ENCODE measurements at places on chromosomes 1 and 21. TPM values are rescaled to one million over a fixed set of nuclear protein-coding genes. Genes with fewer than 3 reads are reported as not detected.

DNA sequence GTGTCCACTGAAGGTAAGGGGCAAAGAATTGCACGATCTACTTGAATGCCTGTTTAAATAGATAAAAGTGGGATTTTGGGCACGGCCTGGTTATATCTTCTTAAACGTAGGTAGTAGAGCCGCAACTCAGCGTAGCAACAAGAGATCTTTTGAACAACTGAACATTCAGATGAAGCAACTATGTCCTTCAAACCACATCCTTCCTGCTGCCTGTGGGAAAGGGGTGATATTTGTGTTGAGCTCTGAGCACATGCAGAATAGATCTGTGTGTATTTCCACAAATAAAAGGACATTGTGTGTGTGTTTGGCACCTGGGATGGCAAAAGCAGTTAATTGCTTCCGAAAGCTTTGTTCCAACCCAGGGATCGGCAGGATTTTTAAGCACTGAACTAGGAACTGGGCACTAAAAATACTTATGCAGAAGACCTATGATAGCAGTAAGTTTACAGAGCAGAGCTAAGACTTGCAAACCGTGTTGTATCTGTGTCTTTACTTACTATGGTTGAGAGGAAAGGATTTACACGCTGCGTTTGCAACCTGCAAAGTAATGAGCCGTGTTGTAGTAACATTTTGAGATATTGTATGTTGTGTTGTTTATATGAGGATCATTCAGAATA is 333.4 kb downstream of the CHRM3 start:
- no peak for DNase-seq
- no peaks in the 10 kb centered on the region for H3K27me3 ChIP-seq
- H3K36me3 ChIP-seq, result no peaks in the 10 kb centered on the region
- no peak overlapping the region for H3K4me3 ChIP-seq
- no peaks in the 10 kb centered on the region for H3K4me1 ChIP-seq

DNA sequence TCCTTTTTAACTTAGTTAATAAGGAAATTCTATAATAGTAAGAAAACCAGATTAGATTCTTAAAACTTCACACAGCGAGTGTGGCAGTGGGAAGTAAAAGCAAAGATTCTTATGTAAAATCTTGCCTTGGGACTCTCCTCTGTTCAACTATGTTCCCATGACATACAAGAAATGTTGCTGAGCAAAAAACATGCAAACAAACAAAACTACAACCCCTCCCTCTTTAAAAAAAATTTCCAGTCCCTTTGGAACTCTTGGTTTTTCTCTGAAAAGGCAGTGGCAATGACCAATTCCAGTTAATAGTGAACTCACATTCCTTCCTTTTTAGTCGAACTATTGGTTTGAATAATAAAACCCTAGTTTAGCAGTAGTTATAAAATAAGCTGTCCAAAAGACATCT is 453.1 kb upstream of the ZRANB2 start:
- H3K36me3 ChIP-seq, result no peaks in the 10 kb centered on the region
- H3K27me3 ChIP-seq, result no peaks in the 10 kb centered on the region
- no peak overlapping the region for H3K4me3 ChIP-seq
- no peak overlapping the region for H3K27ac ChIP-seq
- DNase-seq, result no peak

DNA sequence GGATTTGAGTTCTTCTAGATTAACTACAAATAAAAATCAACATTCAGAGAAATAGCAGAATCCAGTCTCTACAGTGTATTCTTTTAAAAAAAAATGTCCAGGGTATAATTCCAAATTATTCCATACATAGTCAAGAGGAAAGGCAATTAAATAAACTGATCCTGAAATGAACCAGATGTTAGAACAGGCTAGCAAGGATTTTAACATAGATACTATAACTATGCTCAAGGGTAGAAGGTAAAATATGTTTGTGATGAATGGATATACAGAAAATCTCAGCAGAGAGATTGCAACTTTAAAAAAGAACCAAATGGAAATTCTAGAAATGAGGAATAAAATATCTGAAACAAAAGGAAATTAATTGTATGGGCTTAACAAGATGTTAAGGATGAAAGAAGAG is 32.4 kb downstream of the CYYR1 start:
- no peak overlapping the region for H3K27ac ChIP-seq
- no peak for DNase-seq
- no peaks in the 10 kb centered on the region for H3K27me3 ChIP-seq
- H3K4me1 ChIP-seq, result no peaks in the 10 kb centered on the region
- H3K36me3 ChIP-seq, result no peaks in the 10 kb centered on the region
- no peak overlapping the region for H3K4me3 ChIP-seq

DNA sequence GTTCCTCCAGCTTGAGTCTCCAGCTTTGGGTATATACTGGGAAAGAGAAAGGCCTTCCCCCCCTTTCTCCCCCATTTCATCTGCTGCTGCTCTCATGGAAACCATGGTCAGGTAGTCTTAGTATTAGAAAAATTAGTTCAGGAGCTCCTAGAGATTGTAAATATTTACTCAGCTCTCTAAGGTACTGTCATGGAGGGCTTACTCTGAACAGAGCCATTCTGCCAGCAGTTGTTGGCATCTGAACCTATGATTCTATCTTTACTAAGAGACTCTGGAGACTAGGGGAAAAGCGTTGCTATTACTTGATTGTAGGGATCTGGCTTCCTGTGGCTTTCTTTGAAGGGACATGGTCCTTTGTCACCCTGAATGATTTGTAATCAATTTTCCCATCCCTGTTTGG is 6.1 kb downstream of the INTS3 start:
- H3K4me1 ChIP-seq, result peaks cover 4% of the 10 kb centered on the region
- H3K4me3 ChIP-seq, result no peak overlapping the region
- no peak overlapping the region for H3K27ac ChIP-seq
- peaks cover 3% of the 10 kb centered on the region for H3K36me3 ChIP-seq
- DNase-seq, result no peak

GRCh38 chr21:43373362-43374227 is 53.3 kb downstream of the SIK1 start:
- H3K4me3 ChIP-seq, result no peak overlapping the region
- DNase-seq, result no peak
- H3K4me1 ChIP-seq, result peaks cover 39% of the 10 kb centered on the region
- no peaks in the 10 kb centered on the region for H3K36me3 ChIP-seq
- peak overlapping the region; percentile 55 for H3K27ac ChIP-seq

The EYA3 gene
- 17.6 TPM for polyA plus RNA-seq

DNA sequence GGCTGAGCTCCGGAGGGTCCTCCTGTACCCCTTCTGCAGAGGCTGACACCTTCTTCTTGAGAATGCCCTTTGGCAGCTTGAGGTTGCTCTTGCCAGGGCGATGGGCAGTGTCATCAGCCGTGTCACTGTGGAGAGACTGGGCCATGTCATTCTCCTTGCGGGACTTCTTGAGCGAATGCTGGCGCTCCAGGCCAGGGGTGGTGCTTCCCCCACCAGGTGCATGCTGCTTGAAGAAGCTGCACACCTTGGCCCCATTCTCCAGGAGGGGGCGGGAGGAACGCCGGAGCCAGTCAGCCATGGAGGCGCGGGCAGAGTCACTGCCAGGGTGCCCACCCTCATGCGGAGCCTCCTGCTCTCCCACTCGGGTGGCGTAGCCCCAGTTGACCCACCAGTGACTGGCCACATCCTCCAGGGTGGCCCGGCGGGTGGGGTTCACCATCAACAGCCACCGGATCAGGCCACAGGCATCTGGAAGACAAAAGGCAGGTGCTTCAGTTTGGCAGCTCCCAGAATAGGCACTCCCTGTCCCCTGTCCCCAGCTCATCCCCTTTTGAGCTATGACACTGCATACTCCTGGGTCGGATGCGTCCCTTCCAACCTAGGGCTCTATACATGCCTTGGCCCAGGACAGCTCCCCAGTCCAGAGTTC is 17.4 kb downstream of the NUAK2 start:
- no peak overlapping the region for H3K4me3 ChIP-seq
- peaks cover 54% of the 10 kb centered on the region for H3K36me3 ChIP-seq
- no peaks in the 10 kb centered on the region for H3K27me3 ChIP-seq
- H3K4me1 ChIP-seq, result peaks cover 33% of the 10 kb centered on the region
- peak overlapping the region; percentile 36 for H3K27ac ChIP-seq
- no peak for DNase-seq

The ATP1A4 gene
- not detected for polyA plus RNA-seq

The CLDN14 gene
- not detected for polyA plus RNA-seq

GRCh38 chr1:221723848-221724236 is 18.0 kb downstream of the DUSP10 start:
- no peak overlapping the region for H3K4me3 ChIP-seq
- H3K27ac ChIP-seq, result peak overlapping the region; percentile 22
- H3K4me1 ChIP-seq, result peaks cover 21% of the 10 kb centered on the region
- H3K36me3 ChIP-seq, result peaks cover 4% of the 10 kb centered on the region
- H3K27me3 ChIP-seq, result no peaks in the 10 kb centered on the region

DNA sequence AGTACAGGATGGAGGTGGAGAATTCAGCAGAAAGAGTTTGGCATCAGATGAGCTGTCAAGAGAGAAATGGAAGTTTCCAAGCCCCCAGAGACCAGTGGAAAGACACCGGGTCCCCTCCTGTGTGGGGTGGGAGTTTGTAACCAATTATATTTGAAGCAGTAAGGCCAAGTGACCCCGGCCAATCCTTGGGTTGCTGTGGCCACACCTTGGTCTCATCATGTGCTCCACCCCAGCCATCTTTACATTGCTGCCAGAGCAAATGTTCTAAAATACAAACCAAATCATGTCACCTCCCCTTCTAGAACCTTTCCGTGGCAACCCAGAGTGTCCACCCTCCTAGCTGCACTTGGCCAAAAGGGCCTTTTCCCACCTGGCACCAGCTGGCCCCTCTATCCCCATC is 86.1 kb downstream of the KCNN3 start:
- peaks cover 6% of the 10 kb centered on the region for H3K27me3 ChIP-seq
- no peak overlapping the region for H3K4me3 ChIP-seq
- H3K4me1 ChIP-seq, result no peaks in the 10 kb centered on the region
- DNase-seq, result no peak
- H3K36me3 ChIP-seq, result no peaks in the 10 kb centered on the region
